ENCODE measurements at places on chromosomes 13 and 19.
A peak's percentile ranks its signal among the peaks of the same experiment; 100 is the strongest.

GRCh38 chr13:70894258-70894657 is 786.0 kb upstream of the KLHL1 start:
- no peak for DNase-seq

- DNase-seq = no peak
These were observed 34.8 kb upstream of the TMEM255B start for GRCh38 chr13:113724016-113724758.

GRCh38 chr19:52910648-52911047 is 12.6 kb downstream of the ZNF888 start:
- DNase-seq = no peak

DNA sequence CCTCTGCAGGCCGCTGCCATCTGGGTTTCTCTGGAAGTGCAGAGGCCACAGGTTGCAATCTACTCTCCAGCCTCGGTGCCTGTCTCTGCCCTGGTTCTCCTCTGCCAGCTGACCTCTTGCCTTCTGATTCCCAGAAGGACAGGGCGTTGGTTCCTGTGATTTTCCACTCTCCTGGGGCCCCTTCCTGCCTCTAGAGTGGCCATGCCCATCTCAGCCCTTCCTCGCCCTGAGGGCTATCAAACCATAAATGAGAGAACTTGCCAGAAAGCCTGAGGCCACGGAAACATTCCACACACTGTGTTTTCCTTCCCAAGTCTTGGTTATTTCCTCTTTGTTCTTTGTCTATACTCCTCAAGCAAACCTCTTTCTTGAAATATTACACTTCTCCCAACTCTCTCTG is 146.2 kb downstream of the SHISA2 start:
- no peak for DNase-seq

DNA sequence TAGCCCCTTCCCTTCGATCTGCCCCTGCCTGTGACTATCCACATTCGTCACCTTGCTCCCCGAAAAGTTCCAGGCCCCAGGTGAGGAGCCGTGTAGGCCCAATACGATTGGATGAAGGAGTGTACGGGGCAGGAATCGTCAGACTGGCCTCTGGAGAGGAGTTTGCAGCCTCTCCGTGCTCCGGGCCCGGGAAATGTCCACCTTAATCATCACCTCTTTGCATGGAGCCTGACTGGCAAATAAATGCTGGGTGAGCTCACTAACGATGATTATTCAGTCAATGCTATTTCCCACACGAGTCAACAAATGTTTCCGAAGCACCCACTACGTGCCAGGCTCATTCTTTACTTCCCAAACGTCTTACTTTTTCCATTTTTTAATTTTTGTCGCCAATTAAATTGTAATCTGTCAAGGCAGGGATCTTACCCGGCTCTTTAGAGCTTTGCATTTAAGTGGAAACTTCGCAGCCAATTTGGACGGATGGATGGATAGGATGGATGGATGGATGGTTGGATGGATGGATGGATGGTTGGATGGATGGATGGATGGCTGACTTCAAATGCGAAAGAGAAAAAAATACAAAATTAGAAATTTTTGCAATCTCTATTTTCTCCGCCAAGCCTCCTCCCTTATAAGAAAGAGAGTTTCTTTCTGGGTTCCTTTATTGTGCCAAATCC is 45.8 kb downstream of the TGDS start:
- no peak for DNase-seq

GRCh38 chr19:44072543-44073401 is 813 bp downstream of the ZNF284 start:
- DNase-seq = no peak

- no peak for DNase-seq
These were observed 1442.9 kb downstream of the SLITRK1 start for GRCh38 chr13:82439159-82439904.

DNA sequence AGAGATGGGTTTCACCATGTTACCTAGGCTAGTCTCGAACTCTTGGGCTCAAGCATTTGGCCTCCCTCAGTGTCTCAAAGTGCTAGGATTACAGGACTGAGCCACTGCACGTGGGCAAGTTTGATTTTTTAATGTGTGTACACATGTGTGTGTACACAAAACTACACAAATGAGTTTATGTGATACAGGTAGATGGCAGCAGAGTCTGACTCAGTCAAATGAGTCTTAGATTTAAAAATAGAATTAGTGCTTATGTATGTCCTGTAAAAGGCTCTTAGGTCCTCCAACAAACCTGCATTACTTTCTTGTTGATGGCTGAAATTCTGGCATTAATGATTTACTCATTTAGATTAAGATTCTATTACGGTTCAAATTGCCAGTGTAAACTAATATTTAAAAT is 293.7 kb downstream of the PCDH17 start:
- DNase-seq = no peak

DNA sequence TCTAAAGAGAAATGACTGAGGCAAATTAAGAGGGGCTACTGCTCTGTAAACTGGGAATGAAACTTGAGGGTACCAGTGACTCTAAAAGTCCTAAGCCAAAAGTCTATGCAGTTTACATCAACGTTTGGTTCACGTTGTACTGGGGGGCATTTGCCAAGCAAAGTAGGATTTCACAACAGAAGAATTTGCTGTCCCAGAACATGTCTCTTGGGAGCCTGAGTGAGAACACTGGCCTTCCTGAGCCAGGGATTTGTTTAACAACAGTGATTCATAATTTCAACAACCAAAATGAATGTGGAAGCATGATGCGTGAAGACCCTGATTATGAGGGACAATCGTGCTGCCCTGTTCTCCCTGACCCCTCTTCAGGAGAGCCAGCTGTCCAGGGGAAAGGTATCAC is 178.0 kb downstream of the OXGR1 start:
- DNase-seq = no peak

DNA sequence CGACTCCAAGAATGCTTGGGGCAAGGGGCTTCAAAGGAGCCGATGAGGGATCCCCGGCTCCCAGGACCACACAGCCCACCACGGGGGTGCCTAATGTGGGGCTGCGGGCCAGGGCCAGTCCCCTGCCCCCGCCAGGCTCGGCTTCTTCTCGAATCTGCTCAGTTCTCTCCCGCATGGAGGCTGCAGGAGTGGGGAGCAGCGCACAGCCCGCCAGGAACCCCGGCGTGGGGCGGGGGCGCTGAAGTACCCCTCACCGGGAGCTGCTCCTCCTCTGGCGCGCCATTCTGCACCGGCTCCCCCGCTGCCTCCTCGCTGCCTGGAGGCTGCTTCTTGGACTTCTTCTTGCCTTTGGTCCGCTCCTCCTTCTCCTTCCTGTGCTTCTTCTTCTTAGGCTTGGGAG is 14.7 kb downstream of the IZUMO4 start:
- DNase-seq = no peak

GRCh38 chr19:47994209-47994802 is at the start of gene ELSPBP1:
ELSPBP1 (plus strand) TSS chr19:47994632; CDS start chr19:48008668, 14,036 bp downstream.
- no peak for DNase-seq

DNA sequence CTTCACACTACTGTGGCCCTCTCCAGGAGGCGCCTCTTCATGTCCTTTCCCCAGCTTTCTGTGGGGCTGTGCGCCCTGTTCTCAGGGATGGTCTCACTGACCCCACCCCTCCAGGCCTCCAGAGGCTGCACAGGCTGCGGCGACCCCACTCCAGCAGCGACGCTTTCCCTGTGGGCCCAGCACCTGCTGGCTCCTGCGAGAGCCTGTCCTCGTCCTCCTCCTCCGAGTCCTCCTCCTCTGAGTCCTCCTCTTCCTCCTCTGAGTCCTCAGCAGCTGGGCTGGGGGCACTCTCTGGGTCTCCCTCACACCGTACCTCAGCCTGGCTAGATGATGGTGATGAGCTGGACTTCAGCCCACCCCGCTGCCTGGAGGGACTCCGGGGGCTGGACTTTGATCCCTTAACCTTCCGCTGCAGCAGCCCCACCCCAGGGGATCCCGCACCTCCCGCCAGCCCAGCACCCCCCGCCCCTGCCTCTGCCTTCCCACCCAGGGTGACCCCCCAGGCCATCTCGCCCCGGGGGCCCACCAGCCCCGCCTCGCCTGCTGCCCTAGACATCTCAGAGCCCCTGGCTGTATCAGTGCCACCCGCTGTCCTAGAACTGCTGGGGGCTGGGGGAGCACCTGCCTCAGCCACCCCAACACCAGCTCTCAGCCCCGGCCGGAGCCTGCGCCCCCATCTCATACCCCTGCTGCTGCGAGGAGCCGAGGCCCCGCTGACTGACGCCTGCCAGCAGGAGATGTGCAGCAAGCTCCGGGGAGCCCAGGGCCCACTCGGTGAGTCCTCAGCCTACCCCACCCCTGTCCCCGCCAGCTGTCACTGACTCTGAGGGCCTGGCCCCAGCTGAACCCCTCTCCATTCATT is 11.2 kb downstream of the ARHGAP33 start:
- no peak for DNase-seq

DNA sequence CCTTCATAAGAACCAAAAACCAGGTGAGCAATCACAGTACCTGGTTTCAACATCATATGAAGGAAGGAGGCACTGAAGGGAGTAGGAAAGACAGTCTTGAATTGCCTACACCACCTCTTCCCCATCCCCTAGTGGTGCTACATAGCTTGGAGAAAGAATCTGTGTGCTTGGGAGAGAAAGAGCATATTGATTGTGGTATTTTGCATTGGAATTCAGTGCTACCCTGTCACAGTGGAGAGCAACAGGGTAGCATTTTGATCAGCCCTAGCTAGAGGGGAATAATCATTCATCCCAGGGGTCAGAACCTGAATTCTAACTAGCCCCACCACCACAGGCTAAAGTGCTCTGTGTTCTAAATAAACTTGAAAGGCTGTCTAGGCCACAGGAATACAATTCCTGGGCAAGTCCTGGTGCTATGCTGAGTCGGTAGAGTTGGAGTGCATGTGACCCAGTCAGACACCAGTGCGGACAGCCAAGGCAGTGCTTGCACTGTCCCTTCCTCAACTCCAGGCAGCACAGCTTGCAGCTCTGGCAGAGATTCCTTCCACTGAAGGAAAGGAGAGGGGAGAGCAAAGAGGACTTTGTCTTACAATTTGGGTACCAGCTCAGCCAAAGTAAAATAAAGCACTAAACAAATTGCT is 158.7 kb downstream of the VWA8 start:
- DNase-seq = no peak

- DNase-seq = peak; percentile 41
These were observed 240.9 kb upstream of the SERP2 start for GRCh38 chr13:44132710-44133109.

DNA sequence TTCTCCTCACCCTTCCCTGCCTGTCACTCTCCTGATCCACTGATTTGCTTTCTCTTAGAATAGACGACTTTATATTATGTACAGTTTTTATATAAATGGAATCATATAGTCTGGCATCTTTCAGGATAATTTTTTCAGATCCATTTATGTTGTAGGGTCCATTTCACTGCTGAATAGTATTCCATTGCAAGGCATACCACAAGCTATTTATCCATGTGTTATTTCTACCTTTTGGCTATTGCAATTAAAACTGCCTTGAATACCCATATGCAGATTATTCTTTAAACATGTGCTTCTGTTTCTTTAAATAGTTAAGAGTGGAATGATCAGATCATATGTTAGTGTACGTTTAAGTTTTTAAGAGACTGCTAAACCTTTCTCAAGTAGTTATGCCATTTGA is 17.8 kb upstream of the ZNF177 start:
- DNase-seq = no peak

DNA sequence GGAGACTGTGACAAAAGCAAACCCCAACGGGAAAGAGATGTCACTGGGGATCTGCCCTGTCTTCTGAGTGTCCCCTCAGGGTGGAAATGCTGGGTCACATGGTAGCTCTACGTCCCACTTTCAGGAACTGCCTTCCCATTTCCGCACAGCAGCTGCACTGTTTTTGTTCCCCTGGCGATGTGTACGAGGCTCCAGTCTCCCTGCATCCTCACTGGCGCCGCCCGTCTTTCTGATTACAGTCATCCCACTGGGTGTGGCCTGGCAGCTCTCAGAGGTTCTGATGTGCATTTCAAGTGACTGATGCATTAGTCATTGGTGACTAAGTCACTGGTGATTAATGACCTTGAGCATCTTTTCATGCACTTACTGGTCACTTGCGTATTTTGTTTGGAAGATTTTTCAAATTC is 21.2 kb downstream of the PCID2 start:
- no peak for DNase-seq

- DNase-seq = no peak
These were observed 5.4 kb downstream of the DIAPH3 start for GRCh38 chr13:60158321-60158801.

GRCh38 chr19:17393002-17393401 is 994 bp downstream of the CCDC194 start:
- DNase-seq = no peak

DNA sequence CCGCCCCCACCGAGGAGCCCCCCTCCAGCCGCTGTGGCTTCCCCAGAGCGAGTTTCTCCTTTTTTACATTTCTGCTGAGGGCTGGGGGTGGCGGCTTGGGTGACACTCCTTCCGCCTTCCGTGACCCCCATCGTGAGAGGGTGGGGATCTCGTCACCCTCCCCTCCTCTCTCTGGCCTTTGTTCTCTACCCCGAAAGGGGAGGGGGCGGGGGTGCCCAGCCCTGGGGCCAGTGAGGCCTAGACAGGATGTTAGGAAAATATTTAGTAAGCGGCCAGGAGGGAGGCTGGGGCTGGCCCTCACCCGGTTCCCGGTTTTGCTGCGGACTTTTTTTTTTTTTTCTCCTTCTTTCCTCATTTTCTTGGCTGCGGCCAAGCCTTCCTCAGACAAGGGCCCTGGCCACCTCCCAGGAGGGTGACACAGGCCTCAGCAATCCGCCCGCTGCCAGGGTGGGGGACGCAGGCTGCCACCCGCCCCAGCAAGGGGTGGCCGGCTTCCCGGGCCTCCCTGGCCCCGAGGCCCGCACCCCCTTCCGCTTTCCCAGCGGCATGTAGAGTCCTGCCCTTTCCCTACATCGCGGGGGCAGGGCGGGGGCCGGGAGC is 3.9 kb downstream of the MIDN start:
- peak; percentile 85 for DNase-seq

- DNase-seq = peak; percentile 28
These were observed 3.4 kb upstream of the TGFB1 start for GRCh38 chr19:41356984-41357739.

DNA sequence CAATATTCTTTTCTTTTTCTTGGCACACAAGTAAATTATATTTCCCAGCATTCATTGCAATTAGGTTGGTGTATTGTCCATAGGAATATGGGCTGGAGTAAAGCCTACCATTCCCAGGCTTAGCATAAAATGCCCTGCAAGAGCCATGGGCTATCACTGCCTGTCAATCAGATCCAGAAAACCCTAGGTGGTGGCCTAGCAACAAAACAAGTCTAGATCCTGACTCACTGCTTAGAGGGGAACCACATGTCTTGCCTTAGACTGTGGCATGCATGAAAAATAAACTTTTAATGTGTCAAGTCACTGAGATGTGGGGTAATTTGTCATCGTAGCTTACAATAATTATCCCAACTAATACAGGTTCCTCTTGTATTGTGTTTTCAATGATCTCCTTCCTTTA is 16.2 kb downstream of the SOX21 start:
- no peak for DNase-seq

DNA sequence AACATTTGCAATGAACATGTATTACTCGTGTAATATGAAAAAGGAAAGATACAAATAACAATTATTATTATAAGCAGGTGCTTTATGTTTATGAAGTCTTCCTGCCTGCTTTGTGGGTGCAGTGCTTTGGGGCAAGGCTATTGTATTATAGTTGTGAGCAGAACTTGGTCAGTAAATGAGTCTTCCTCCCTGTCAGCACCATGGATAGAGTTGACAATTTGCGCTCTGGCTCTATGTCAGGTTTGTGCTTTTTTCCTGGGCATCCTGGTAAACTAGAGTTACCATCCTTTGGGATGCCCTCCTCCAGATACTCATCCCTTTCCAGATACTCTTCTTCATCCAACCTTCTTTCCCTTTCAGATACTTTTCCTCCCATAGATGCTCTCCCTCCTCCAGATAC is 19.6 kb downstream of the ERICH6B start:
- no peak for DNase-seq
